Chondrocyte (in vitro differentiated cells): ENCODE measurements at places on chromosomes 4 and X. TPM values are rescaled to one million over a fixed set of nuclear protein-coding genes. Genes with fewer than 3 reads are reported as not detected.

DNA sequence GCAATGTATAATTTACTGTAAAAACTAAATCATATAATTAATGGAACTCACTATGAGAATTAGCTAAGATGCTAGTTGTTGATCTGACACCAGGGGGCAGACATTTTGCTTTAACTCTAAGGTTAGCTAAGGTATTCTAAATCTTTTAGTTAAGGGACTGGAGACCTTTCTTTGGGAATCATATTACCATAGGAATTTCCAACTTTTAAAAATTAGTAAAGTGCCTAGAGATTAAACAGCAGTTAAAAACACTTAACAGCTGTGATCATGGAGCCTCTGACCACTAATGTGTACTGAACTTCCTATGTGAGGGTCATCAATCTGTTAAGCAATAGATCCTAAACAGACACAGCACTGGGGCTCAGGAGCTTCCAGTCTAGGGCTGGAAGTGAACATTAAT lies 226.6 kb downstream of the NSUN7 start:
- no peak overlapping the region for H3K4me3 ChIP-seq
- peaks cover 14% of the 10 kb centered on the region for H3K4me1 ChIP-seq
- H3K36me3 ChIP-seq = peaks cover 8% of the 10 kb centered on the region

GRCh38 chrX:77160301-77160700 lies 286.9 kb upstream of the FGF16 start:
- H3K27ac ChIP-seq = no peak overlapping the region
- no peaks in the 10 kb centered on the region for H3K27me3 ChIP-seq
- no peaks in the 10 kb centered on the region for H3K4me1 ChIP-seq
- no peaks in the 10 kb centered on the region for H3K36me3 ChIP-seq

DNA sequence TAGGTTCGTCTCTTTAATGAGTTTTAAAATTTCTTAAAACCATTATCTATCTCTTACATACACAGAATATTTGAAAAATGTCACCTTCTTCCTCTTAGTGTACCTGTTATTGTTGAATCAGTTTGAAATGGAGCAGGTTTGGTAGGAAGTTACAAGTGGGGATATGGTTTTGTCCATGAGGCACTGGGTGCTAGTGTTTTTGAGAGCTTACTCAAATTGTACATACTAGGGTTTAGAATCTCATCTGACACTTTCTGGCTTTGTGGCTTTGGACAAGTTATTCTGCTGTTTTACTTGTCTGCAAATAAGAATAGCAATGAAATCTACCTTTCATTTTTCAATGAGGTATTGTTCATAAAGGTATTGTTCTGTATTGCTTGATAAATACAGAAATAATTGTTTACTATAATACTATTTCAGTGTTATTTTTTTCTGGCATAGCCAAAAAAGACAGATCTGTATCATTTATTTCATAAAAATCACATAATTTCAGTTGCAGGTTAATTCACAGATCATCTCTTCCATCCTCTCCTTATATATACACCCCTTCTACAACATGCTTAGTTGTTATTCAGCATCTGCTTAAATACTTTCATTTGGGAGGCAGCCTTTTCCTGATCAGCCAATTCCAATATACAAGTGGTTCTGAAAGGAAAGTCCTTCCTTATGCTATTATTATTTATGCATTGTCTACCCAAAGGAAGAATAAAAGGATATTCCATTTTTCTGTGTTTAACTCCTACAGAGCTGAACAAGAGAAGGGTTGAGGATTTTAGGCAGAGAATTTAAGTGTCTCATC lies 13.3 kb downstream of the NCAPG start:
- peaks cover 7% of the 10 kb centered on the region for H3K4me1 ChIP-seq
- no peak overlapping the region for H3K27ac ChIP-seq
- H3K36me3 ChIP-seq = no peaks in the 10 kb centered on the region
- no peak overlapping the region for H3K4me3 ChIP-seq
- no peaks in the 10 kb centered on the region for H3K27me3 ChIP-seq

DAPP1 gene
- not detected in 3 replicates for total RNA-seq
